Fibroblast of skin of right quadriceps (primary cell): ENCODE measurements at places on chromosomes 12 and 14.

GRCh38 chr12:750366-751191 lies 1.8 kb upstream of the WNK1 start:
- DNase-seq, result no peak

GRCh38 chr12:130398100-130398848 lies 60.6 kb downstream of the PIWIL1 start:
- no peak for DNase-seq

DNA sequence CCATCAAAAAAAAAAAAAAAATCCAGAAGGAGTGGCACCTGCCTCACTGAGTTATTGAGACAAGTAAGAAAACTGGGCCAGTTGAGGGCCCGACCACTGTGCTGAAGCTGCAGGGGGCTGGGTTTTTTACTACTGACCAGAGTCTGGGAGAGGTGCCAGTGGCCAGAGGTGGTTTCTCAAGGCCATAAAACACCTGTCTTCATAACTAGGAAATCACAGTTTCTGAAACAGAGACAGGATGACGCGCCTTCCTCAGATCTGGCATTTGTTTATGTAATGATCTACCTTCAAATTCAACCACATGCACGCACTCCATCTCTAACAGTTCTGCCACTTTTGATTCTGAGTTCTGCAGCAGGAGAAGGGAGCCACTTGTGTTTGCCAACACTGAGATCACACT lies 12.7 kb downstream of the TSPAN11 start:
- no peak for DNase-seq

DNA sequence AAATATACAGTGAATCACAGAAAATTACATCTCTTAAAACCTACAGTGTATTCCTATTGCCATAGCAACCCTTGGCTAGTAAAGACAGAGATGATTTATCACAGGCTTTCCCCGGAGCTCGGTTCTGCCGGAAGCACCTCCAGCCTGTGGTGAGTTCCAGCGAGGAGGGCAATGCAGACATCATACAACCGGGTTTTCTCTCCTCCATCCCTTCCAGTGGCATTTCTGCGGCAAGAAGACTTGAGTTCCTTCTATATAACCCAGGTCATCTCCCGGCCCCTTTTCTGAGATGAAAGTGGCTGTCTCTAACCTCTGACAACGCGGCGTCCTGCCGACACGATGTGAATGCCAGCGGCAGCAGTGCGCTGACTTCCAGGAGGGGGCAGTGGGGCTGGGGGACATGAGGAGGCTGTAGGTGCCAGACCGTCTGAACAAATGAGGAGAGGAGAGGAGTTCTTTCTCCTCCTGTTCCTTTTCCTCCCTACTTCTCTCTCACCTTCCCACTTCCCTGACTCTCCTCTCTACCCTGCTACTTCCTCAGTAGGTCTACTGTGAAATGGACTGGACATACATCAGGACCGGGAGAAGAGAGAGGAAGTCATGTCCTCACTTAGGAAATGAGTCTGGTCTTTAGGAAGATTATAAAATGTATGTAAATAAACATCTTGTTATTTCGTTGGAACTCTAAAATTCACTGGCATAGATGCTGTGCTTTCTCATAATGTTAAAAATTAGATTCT lies 68.6 kb upstream of the MAX start:
- peak; percentile 83 for DNase-seq

DNA sequence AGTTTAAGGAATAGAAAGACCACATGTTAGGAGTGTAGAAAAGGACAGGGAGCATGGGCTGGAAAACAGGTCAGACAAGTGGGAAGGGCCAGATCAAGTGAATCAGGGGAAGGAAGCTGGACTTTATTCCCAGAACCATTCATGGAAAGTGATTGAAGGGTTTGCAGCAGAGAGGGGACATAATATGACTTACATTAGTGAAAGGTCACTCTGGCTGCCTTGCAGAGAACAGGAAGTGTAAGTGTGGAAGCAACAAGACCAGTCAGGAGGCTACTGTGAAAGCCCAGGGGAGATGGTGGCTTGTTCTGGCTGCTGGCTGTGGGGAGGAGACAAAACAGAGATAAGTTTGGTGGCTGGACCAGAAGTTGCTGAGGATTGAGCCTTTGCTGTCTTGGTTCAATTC lies 69.1 kb downstream of the VCPKMT start:
- no peak for DNase-seq

- no peak for DNase-seq
These were observed 4.9 kb upstream of the YEATS4 start for GRCh38 chr12:69354556-69355187.

DNA sequence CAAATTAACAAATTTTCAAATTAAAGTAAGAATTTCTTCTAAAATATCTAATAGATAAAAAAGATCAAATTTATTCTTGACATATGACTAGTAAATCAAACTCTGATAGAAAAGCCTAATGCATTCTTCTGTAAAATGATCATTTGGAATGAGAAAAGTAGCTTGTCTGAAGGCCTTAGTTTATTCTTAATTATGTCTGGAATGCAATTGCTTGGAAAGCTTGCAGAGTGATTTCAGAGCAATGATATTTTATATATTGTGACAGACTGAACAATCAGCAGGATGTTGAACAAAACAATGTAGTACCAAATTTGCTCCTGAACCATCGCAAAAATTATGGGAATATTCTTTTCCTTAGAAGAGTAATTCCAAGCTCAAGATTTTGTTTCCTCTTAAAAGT lies 789.6 kb upstream of the NOVA1 start:
- peak; percentile 63 for DNase-seq

DNA sequence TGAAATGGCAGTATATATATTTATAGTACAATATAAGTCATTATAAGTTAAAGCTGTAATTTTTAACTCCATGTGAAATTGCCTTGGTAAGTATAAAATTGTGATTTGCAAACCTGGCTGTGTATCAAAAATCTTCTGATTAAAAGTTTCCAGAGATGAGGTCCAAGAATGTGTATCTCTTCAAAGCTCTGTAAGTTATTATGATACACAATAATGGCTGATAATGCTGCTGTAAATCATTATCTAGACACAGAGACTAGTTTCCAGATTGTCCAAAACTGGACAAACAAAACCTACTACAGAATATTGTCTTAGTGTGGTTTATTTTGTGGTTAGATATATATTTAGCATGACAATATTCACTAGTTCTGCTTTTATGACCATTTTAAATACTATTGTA lies 514.8 kb downstream of the SLC6A15 start:
- DNase-seq, result peak; percentile 34

GRCh38 chr12:52062167-52063081 lies 7.4 kb upstream of the ATG101 start:
- no peak for DNase-seq

- no peak for DNase-seq
These were observed 8.6 kb downstream of the DDN start for GRCh38 chr12:48990552-48990951.

GRCh38 chr14:90191585-90191984 lies 64.8 kb upstream of the PSMC1 start:
- DNase-seq, result no peak

DNA sequence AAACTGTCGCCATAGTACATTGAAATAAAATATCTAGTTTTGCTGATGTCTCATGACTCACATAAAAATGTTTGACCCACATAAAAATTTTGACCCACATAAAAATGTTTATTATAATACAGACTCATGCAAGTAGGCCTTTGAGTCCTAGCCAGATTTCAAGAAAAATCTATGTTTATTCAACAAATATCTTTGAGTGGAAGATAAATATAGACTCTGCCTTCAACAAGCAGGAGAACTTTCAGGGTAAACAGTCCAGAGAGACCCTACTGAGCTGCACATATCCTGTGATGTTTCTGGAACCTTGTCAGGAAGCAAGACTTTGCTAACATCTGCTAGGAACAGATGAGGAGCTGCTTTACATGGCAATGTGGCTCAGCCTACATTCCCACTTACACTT lies 283.1 kb downstream of the MDGA2 start:
- DNase-seq, result peak; percentile 19

- DNase-seq, result peak; percentile 84
These were observed at the start of gene SYT1 for GRCh38 chr12:78864403-78864869. SYT1 (plus strand) TSS chr12:78864774.

DNA sequence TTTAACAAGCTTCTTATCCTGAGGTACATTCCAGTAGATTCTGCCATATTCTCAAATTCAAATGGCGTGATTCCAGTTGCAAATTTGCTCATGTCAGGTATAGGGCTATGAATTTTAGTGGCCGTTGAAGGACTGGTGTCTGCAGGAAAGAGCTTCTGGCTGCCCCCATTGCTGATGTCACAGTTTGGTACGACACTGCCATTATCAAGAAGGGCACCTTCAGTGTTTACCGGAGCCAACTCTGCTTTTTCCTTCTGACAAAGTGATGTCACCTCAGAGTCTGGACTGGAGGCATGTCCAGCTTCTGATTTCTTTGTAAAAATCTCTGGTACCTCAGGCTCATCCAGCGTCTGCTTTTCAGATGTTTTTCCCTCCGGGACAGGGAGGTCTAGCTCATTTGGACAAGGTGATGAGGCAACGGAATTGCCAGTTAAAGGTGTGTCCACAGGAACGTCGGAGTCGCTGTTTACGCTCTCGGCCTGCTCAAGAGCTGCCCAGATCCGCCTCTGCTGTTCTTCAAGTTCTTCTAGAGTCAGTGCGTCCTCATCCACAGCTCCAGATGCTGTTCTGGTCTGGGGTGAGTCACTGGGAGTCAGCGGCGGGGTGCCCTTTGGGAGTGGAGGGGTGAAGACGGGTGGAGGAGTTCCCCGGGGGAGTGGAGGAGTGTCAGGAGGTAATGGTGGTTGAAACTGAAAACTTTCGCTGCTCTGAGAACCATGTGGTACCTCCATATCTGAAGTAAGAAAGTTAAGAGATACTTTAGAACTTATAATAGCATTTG lies 27.0 kb downstream of the ZCCHC8 start:
- DNase-seq, result no peak

- no peak for DNase-seq
These were observed 629.6 kb downstream of the VRK1 start for GRCh38 chr14:97426776-97427175.

- peak; percentile 84 for DNase-seq
These were observed 158.0 kb downstream of the SLC5A8 start for GRCh38 chr12:101051901-101052550.

GRCh38 chr12:107296681-107297089 lies 203.3 kb upstream of the CRY1 start:
- no peak for DNase-seq

- peak; percentile 20 for DNase-seq
These were observed 21.0 kb upstream of the PSMC1 start for GRCh38 chr14:90235179-90235976.

GRCh38 chr12:41777064-41777790 lies 367.4 kb downstream of the GXYLT1 start:
- DNase-seq, result no peak

- DNase-seq, result peak; percentile 30
These were observed 38.0 kb upstream of the BCL7A start for GRCh38 chr12:121983536-121984210.

DNA sequence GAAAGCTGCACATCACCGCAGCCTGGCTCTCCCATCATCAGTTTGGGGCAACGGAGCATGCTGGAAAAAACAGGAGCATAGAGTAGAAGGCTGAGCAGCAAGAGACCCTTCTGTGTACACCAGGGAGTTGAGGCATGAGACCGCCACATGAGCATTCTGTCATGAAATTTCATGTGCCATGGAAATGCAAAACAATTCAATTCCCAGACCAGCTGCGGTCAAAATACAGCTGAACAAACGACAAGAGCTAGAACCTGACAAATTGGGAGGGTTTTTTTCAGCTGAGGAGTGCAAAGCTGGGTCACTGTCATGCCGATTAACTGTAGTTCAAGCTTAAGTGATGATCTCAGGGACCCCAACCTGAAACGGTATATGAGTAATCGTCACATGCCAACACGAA lies 37.1 kb downstream of the TMEM30B start:
- DNase-seq, result no peak

DNA sequence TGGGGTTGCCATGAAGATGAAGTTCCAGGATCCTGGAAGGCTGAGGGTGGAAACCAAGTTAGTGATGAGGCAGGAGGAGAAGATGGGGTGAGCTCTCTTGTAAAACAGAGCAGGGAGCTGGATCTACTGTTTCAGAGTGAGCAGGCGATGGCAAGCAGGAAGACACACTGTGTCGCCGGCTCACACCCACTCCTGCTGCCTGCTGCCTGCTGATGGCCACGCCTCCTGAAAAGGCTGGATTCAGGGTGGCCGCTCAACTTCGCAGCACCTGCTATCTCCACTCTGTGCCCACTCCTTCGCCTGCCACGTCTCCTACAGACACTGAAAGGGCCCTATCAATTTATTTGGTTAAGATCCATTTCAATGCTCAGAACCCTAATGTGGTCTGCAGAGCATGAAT lies 96.1 kb downstream of the RBM19 start:
- no peak for DNase-seq

DNA sequence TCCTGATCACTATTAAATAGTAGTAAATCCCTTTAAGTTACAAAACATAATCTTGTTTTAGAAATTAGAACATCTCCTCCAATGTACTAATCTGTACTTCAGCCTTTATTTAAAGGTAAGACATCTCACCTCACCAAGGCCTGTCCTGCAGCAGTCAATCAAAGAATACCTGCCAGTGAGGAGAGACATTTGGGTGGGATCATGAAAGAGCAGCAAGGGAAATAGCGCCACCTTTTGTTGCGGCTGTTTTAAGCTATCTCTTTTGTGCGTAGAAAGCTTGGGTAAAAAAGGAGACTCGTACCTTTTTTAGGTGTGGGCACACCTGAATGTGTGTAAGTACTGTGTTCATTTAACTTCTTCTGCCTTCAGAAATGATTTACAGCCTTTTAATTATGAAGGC lies 117.8 kb upstream of the TMTC1 start:
- DNase-seq, result no peak

DNA sequence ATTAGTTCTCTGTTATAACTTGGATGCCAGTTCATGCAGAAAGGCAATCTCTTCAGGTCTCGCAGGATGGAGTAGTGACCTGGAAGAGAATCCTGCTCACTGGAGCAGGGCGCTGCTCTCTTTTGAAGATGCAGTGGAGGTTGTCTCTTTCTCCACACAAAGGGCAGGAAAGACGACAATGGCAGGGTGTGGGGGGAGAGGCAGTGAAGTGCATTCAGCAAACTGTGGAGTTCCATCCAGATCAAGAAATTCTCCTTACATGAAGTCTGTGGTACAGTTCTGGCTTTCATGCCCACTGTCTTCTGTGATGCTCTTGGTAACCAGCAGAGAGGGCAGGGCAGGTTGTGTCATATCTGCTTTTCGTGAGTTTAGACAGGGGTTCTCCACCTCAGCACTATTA lies 6.6 kb upstream of the PPP2R5C start:
- DNase-seq, result no peak

DNA sequence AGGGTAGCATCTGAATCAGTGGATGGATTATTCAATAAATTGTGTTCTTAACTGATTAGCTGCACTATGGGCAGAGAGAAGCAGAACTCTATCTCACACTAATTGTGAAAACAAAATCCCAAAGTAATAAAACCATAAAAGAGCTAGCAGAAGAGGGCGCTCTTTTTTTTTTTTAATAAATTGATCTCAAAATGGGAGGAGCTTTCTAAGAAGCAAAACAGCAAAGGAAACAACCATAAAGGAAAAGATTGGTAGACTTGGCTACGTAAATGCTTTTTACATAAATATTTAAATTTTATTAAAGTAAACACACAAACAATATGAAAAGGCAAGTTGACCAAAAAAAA lies 1.5 kb upstream of the TM7SF3 start:
- DNase-seq, result peak; percentile 30

GRCh38 chr14:50744231-50744630 lies 76.1 kb upstream of the SAV1 start:
- DNase-seq, result no peak
